ENCODE measurements at places on chromosomes 5 and 9.

GRCh38 chr9:131754846-131755245 lies 15.0 kb upstream of the RAPGEF1 start:
- DNase-seq, result no peak

- peak; percentile 42 for DNase-seq
Observed at GRCh38 chr9:33287087-33287490, 3.2 kb upstream of the NFX1 start.

- DNase-seq, result peak; percentile 45
Observed at GRCh38 chr9:101530076-101530711, 3.5 kb upstream of the RNF20 start.

DNA sequence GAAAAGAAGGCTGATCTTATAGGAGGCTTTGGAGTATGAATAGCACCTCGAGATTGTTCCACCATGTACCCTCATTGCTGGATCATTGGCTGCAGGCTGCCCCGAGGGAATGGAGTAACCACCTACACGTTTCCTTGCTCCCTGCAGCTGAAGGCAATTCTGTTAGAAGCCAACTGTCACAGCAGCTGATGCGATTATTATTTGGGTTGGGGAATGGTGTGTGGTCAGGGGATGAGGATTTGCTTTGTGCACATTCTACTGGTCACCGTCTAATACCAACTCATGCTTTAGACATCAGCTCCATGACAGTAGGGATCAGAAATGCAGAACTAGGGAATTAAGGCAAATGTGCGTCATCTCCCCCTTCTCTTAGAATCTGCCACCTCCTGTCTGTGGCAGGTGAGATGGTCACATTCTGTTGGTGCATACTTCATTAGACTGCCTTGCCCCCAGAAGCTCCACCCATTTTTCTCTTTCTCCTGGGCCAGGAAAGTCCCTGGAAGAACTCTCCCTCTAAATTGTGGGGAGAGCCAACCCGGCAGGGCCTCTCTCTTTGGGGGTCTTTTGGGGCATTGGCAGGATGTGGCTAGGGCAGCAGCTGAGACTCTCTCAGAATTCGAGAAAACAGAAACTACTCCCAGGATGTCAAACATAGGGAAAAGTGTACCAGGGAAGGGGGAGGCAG lies 32.8 kb downstream of the NEUROG1 start:
- no peak for DNase-seq

GRCh38 chr9:34992376-34992951 lies 2.9 kb downstream of the DNAJB5 start:
- DNase-seq, result peak; percentile 92

DNA sequence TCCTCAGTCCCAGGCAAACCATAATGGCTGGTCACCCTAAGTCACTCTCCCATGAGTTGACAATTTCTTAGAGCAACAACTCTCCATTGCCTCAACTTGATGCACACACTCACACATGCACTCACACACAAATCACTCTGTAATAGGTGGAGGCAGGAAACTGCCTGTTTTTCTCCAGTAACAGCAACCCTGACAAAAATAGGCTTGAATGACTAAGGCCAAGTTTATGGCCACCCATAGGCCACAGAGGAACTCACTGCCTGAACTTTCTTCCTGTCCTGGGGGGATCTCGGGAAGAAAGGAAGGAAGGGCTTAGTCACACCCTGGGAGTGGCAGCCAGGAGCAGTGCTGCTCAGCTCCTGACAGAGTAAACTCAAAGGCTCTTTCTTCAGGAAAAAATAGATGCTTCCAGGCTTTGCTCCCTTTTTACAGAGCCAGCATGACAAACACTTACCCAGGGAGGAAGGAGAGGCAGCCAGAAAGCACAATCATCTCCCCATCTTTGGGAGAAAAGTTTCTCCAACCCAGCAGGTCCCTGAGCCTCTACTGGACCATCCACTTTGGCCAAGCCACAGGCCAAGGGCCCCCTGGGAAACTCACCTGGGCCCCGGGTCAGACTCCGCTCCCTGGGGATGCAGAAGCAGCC lies 368 bp downstream of the SH3TC2 start:
- peak; percentile 87 for DNase-seq

DNA sequence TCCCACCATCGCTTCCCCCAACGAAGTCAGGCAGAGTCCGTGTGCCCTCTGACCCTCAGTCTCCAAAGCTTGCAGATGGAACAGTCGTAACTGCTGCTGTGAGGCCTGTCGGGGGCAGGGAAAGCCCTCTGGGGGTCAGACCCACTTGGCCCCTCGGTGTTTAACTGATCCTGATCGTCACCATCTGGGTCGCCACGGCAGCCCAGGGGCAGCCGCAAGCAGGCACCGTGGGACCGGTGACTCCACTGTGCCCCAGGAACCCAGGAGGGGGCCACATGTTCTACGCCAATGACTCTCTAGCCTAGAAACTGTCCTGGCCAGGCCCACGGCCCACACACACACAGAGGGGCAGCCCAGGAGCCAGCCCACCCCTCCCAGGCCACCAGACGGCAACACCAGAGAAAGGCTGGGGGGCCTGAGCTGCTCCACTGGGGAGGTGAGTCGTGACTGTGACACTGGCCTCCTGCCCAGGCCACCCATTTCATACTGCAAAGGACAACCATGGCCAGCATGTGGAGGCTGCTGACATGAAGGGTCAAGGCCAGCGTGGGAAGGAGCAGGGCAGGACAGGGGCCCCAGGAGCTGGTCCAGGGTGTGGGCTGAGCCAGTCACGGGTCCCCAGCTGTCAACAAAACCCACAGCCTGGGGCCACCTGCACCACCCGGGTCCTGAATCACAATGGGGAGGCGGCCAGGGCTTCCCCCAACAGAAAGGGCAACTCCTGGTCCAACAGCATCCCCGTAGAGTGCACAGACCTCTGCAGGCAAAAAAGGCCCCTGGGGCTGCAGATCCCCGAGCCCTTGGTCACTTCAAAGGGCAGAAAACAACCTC lies 20.8 kb downstream of the VAV2 start:
- DNase-seq, result no peak

DNA sequence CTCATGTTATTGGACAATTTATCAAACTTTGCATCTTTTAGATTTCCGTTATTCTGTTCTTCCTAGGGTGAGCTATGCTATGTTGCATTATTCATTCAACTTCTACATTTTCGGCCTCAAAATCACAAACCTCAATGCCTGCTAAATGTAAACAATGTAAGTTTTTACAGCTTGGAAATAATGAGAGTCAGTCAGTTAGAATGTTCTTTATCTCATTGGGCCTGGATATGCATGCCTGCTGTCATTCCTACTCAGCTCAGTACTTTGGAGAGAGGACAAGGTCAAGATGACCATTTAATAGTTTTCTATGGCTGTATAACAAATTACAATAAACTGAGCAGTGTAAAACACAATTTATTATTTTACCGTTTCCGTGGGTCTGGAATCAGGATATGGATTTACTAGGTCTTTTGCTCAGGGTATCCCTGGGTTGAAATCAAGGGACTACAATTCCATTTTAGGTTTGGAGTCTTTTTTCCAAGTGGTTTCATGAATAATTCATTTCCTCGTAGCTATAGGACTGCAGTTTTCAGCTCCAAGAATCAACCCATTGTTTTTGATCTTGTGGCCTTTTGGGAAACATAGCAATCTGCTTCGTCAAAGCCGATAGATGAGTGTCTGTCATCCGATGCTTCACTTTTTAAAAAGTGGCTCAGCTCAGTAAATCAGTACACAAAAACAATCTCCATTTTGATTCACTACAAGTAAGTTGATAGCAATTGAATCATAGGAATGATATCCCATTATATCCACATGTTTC lies 1143.2 kb upstream of the CDH6 start:
- DNase-seq, result no peak

GRCh38 chr5:157502143-157502647 lies 42.2 kb downstream of the NIPAL4 start:
- DNase-seq, result no peak

GRCh38 chr5:103514371-103514770 lies 48.2 kb downstream of the NUDT12 start:
- DNase-seq, result no peak

DNA sequence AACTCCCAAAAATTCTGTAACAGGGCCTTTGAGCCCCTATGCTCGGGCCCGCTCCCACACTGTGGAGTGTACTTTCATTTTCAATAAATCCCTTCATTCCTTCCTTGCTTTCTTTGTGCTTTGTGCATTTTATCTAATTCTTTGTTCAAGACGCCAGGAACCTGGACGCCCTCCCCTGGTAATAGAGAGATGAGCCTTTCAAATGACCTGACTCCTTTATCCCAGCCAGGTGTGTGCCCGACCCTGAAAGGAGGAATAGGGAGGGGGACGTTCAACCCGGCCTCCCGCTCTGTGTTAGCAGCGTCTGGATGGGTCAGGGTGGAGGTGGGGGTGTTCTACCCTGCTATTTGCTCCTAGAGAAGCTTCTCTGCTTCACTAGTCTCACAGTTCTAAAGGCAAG lies 53.9 kb downstream of the FXN start:
- no peak for DNase-seq

GRCh38 chr5:88696466-88696865 lies 186.5 kb downstream of the MEF2C start:
- no peak for DNase-seq

- DNase-seq, result no peak
Observed at GRCh38 chr9:133718563-133719315, 19.4 kb downstream of the SARDH start.

- no peak for DNase-seq
Observed at GRCh38 chr9:77531400-77531799, 116.7 kb downstream of the GNA14 start.

GRCh38 chr9:120532475-120532874 lies 47.5 kb downstream of the CDK5RAP2 start:
- DNase-seq, result no peak

- peak; percentile 87 for DNase-seq
Observed at GRCh38 chr5:149799119-149799623, 69.1 kb downstream of the PPARGC1B start.

DNA sequence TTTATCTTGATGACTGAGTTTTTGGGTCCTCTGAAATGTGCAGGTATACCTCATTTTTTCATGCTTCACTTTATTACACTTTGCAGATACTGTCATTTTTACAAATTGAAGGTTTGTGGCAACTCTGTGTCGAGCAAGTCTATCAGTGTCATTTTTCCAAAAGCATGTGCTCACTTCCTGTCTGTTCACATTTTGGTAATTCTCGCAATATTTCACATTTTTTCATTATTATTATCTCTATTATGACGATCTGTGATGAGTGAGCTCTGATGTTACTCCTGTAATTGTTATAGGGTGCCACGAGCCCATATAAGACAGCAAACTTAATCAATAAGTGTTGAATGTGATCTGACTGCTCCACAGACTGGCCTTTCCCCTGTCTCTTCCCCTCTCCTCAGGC lies 73.4 kb upstream of the FBXW11 start:
- DNase-seq, result no peak

DNA sequence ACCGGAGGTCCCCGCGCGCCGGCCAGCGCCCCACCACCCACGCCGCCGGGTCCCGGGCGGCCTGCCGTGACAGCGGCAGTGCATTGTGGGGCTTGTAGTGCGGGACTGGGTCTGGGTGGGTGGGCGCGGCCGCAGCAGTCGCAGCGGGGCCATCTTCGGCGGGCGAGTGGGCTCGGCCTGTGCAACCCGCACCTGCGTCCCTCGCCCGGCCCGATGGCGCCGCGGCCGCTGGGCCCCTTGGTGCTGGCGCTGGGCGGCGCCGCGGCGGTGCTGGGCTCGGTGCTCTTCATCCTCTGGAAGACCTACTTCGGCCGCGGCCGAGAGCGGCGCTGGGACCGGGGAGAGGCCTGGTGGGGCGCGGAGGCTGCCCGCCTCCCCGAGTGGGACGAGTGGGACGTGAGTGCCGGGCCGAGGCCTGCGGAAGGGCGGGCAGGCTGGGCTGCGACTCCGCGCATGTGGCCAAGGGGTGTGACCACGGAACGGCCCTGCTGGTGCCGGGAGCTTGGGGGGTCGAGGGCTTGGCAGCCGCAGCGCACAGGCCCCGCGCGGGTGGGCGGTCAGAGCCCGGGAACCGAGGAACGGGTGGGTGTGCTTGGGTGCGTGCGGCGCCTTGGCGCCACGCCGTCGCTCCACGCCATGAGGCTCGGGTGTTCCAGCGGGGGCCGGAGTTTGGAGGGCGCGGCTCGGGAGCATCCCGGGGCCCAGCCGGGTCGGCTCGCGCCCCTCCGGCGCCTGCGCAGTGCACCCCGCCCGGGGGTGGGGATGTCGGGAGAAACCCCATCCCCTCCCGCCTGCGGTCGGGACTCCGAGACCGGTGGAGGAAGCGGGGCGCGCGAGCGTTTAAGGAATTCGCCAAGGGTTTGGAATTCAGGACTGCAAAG lies at the start of gene ARL10:
TSS of gene ARL10 (plus strand) at position 137 of the 881 bp plus-strand sequence. CDS start at position 214, 77 bp downstream.
- no peak for DNase-seq

DNA sequence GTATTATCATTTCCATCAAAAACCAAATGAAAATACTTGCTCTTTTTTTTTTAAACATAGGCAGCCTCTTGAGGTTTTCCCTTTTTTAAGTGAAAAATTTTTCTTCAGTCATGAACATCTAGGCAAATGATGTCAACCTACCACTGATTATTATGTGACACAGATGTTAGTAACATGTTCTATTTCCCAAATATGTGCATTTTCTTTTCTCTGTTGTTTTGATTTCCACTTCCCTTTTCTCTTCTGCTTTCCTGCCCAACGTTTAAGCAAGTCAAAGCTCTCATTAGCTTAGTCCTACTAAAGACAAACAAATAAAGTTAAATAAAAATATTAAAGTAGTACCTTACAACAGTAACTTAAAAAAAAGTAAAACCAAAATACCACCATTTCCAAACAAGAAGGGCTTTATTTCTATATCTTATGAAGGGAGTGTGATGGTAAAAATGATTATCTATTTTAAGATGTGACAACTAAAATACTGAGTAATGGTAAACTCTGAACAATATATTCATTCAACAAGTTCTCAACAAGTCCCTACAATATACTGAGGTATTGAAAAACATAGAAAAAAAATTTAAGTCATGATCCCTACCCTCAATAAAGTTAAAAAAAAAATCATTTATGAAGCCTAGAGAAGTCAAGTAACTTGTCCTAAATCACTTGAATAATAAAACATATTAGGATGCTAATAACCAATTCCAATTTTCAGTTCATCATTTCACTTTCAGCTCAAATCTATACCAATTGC lies 9.4 kb downstream of the SLC38A9 start:
- no peak for DNase-seq

- DNase-seq, result no peak
Observed at GRCh38 chr5:61701877-61702602, 370.0 kb downstream of the ZSWIM6 start.

GRCh38 chr9:112091810-112092209 lies 83.3 kb downstream of the SUSD1 start:
- no peak for DNase-seq

- no peak for DNase-seq
Observed at GRCh38 chr5:34742061-34742460, 85.9 kb downstream of the RAI14 start.

DNA sequence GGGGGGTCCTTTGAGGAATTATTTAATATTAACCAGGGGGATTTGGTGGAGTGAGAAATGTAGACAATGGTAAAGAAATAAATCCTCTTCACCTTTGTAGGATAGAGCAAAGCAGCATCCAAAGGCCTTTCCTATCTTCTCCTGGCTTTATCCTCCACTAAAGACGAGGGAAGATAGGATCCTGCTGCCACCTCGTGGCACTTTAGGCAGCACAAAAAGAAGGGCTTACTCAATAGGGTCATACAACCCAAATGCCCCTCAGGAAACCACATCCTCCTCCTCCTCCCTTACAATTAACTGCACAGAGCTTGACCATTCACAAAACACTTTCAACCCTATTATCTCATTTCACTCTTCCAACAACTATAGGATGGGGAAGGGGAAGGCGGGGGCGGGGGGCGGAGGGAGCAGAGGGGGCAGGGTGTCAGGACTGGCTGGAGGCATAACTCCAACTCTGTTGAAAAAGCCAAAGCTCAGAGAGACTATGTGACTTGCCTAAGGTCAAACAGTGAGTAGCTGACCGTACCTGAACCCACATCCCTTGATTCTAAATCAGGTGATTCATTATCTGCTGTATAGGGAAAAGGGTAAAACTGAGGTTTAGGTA lies 45.4 kb upstream of the MYOT start:
- peak; percentile 33 for DNase-seq

GRCh38 chr5:110807169-110807568 lies 68.4 kb downstream of the SLC25A46 start:
- no peak for DNase-seq
